ENCODE measurements at places on chromosomes 6 and 20. TPM values are rescaled to one million over a fixed set of nuclear protein-coding genes. Genes with fewer than 3 reads are reported as not detected.
A peak's percentile ranks its signal among the peaks of the same experiment; 100 is the strongest.

GRCh38 chr20:944774-945410 lies 28.8 kb upstream of the ANGPT4 start:
- DNase-seq: no peak

- no peak for DNase-seq
Observed at GRCh38 chr20:48471759-48472408, 355.9 kb downstream of the PREX1 start.

The CPNE1 gene
- 271 TPM for total RNA-seq

DNA sequence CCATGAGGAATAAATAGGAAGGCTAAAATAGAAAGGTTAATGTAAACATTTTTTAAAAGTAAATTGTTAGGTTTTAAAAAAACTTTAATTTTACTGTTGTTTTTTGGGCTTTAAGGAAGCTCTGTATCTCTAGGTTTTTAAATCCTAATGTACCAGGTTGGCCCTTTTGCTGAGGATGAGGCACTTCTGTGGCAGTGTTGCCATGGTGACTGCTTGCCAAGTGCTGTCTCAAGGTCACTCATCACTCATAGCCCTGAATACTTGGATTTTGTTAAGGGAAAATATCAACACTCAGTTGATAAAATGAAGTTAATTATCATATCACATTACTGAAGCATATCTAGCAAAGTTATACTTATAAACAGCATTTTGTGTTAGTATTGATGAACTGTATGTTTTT lies 50.2 kb downstream of the NCOA3 start:
- no peak for DNase-seq

GRCh38 chr20:51350941-51351631 lies 191.4 kb downstream of the NFATC2 start:
- no peak for DNase-seq

- DNase-seq: no peak
Observed at GRCh38 chr6:128659878-128660622, 139.7 kb upstream of the PTPRK start.

The OLIG3 gene
- total RNA-seq: not detected

The SLC22A2 gene
- not detected for total RNA-seq

GRCh38 chr6:21912151-21912832 lies 318.7 kb downstream of the SOX4 start:
- no peak for DNase-seq

The GTSF1L gene
- total RNA-seq: not detected

The RGS17 gene
- 0.70 TPM for total RNA-seq

GRCh38 chr6:154673919-154674318 lies 59.3 kb upstream of the SCAF8 start:
- no peak for DNase-seq

The TRPC4AP gene
- 51.0 TPM for total RNA-seq

GRCh38 chr6:113635222-113635986 lies 221.7 kb upstream of the MARCKS start:
- no peak for DNase-seq

The PPP1R14C gene
- total RNA-seq: 9.8 TPM

DNA sequence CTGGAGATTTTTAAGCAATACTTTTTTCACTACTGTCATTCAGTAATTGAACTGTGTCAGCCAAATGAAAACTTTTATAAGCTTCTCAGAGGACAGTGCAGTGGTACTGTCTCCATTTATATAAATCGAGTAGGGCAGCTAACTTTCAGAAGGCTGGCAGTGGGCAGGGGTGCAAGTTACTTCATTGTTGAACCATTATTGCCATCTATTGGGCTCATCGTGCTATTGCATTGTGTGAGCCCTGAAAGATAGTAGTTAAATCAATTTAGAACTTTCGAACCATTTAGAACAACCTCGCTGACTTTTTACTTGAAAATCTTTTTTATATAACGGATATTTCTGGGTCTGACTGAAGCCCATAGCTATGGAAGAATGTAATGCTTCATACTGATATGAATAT lies 347.8 kb upstream of the PLCB4 start:
- DNase-seq: no peak

The LY6G6F gene
- total RNA-seq: not detected

- peak; percentile 83 for DNase-seq
Observed at GRCh38 chr6:154792761-154793160, 59.5 kb downstream of the SCAF8 start.

The DPPA5 gene
- total RNA-seq: not detected

DNA sequence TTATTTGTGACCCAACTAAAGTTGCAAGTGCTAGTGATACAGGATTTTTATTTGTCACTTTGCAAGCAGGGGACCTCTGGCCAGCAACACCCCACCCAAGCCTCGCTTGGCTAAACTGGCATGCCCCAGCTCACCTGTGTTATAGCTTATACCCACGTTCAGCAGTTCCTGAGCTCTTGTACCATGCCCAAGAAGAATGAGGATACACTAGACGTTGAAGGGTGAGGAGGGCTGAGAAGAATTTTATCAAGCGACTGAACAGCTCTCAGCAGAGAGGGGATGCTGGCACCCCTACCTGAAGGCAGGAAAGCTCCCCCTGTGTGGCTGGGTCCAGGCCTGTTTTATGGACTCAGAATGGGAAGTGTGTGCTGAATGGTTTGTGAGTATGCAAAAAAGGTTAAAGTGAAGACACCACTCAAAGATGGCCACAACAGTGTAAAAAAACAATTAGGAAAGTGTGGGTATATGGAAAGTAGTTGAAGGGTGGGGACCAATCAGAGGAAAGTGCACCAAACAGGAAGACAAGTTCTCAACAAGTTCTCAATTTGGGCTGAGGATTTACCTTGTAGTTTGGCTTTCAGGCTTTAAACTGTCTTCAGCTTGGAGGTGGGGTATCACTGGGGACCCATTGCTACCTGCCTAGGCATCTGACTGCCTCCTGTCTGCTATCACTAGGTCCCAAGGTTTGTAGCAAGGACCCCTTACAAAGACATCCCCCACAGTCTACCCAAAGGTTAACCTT lies 15.0 kb downstream of the BTN2A1 start:
- no peak for DNase-seq

GRCh38 chr20:38104285-38104684 lies 60.8 kb downstream of the TGM2 start:
- DNase-seq: no peak

DNA sequence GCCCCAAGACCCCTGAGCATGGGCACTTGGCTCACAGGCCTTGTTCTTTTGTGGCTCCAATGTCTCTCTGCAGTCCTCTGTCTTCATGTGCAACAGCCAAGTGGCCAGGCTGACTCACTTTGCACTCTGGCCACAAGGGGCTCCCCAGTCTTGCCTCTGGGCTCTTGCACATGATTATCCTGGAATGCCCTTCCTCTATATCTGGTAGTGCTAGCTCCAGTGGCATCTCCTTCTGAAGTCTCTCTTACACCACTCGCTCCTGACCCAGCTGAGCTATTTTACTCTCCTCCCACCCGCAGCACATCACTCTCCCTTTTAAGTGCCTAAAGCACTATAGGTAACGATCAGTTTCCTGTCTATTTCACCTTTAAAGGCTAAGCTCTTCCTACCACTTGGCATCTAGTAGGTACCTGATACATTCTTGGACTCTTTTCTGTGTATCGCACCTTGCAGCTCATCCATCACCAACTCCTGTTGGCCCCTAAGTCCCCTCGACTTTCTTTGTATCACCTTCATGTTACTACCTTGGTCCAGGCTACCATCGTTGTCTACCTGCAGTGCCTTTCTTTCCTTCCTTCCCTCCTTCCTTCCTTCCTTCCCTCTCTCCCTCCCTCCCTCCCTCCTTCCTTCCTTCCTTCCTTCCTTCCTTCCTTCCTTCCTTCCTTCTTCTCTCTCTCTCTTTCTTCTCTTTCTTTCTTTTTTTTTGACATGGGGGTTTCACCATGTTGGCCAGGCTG lies 211.9 kb upstream of the RNF24 start:
- DNase-seq: peak; percentile 60

- DNase-seq: no peak
Observed at GRCh38 chr6:107495971-107496370, 6.1 kb downstream of the SOBP start.

DNA sequence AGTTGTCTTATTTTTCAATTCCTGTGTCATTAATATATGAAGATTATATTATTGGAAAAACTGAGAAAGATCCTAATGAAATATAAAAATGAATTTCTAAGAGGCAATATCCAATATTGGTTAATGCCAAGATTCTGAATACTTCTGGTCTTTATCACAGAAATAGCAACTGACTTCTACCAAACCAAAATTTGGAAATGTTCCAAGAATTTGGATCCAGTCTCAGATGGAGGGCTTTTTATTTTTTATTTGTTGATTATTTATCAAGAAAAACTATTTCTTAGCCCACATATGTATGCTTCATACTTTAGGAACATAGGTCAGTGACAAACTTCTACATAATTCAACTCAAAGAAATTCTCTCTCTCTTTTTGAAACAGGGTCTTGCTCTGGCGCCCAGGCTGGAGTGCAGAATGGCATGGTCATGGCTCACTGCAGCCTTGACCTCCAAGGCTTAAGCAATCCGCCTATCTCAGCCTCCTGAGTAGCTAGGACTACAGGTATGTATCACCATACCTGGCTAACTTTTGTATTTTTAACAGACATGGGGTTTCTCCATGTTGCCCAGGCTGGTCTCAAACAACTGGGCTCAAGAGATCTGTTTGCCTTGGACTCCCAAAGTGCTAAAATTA lies 13.1 kb downstream of the NUP43 start:
- DNase-seq: no peak

- DNase-seq: no peak
Observed at GRCh38 chr20:23151008-23151703, 65.0 kb upstream of the CD93 start.

- DNase-seq: no peak
Observed at GRCh38 chr20:25073544-25073943, 8.4 kb downstream of the VSX1 start.

The MUC21 gene
- not detected for total RNA-seq

DNA sequence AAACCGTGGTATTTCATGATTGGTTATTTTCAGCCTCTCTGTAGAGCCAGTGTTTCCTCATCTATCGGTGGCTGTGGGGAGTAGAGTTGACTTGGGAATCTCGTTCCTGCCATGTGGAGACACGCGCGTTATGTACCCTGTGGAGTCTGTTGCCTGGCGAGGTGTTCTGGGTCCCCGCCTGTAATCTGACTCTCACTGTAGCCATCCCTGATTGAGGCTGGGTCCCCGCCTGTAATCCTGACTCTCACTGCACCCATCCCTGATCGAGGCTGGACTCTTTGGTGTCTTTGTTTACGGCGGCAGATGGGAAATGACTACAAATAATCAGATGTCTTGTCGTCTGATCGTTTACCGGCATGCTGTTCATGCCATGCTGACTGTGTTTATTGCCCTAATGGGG lies 153.9 kb downstream of the DTNBP1 start:
- DNase-seq: no peak

The KIAA0408 gene
- not detected for total RNA-seq

- no peak for DNase-seq
Observed at GRCh38 chr6:90186637-90187371, 109.8 kb downstream of the BACH2 start.

- peak; percentile 69 for DNase-seq
Observed at GRCh38 chr20:45229264-45230056, 8.3 kb downstream of the SEMG2 start.

GRCh38 chr6:139757784-139758183 lies 383.3 kb upstream of the CITED2 start:
- no peak for DNase-seq

GRCh38 chr6:42028234-42029061 lies 21.9 kb upstream of the TAF8 start:
- no peak for DNase-seq

DNA sequence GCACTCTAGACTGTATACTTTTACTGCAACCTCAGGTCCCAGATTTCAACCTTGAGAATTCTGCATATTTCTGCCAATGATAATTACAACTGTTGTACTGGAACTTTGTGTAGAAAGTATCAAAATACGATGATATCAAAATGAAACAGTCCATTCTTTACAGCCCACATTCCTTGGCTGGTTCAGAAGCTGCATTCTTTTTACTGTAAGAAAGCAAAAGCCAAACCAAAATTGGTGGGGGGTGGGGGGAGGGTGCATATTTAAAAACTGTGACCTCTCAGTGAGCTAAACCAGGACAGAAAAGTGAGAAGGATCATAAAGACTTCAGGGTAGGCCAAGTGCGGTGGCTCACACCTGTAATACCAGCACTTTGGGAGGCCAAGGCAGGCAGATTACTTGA lies 41.8 kb upstream of the UBR2 start:
- no peak for DNase-seq

DNA sequence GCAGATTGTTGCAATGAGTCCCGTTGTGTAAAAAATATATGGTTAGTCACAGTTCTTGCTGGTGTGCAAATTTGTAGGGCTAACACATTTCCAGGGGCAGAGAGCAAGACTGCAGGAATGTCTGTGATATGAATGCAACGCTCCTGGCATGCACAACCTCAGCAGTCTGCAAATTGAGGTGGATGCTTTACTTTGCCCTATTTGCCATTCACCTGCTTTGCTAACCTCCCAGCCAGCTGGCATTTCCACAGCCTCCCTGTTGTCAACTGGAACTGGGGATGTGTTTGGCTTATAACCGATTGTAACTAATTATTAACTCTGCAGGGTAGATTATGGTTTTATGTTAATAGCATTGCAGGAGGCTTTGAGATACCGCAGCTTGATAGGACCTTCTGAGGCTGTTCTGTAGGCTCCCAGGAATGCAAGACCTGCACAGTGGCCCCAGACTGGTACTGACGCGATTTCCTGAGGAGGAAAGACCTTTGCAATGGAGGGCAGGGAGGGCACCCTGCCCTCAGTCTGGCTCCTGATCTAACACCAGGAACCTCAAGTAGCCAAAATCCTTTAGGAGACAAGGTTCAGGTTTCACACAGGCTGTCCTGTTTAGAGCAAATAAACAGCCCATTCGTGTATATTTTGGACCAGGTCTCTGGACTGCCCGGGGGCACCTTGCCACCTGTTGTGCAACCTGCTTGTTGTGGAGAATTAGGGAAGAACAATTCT lies 53.4 kb downstream of the EDN1 start:
- peak; percentile 26 for DNase-seq

DNA sequence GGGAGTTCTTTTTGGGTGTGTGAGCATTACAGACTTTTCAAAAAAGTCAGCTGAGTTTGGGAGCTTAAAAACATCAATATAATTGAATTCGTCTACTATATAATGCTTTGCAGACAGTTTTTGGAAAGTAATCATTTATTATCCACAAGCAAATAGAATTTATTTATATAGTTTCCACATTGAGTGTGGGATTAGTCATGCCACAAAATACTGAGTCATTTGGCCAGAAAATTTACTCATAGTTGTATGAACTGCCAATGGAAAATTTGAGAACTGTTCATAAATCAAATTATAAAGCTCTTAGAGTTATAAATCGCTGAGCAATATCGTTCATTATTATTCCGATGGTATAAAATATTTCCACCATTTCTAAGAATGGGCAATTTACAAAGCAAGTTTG lies 5.0 kb downstream of the BEND6 start:
- no peak for DNase-seq

The CGAS gene
- 25.5 TPM for total RNA-seq

The AKAP12 gene
- total RNA-seq: 9.2 TPM

The JPH2 gene
- total RNA-seq: 41.1 TPM

- no peak for DNase-seq
Observed at GRCh38 chr6:22078802-22079545, 217.9 kb downstream of the PRL start.

GRCh38 chr6:160428818-160429619 lies 80.8 kb downstream of the SLC22A3 start:
- no peak for DNase-seq

Measured in PC-9 (cell line).